ENCODE measurements at places on chromosomes 1 and 21. TPM values are rescaled to one million over a fixed set of nuclear protein-coding genes. Genes with fewer than 3 reads are reported as not detected.

DNA sequence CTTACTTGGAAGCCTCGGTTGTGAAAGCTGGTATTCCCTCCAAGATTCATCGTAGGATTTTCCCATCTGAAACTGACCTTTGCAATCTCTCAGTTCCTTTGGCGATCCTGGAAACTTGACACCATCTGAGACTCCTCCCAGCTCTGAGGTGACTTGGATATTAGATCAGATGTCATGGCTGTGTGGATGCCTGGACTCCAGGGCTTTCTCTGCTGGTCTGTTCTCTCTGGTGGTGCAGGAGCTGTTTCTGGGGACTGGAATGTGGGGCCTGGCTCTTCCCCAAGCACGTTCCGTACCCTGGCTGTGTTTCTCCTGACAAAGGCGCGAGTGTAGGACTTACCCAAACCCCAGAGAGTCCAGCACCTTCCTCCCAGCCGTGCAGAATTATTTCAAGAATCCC, 252.2 kb downstream of the RPS6KC1 start:
- no peak for DNase-seq

DNA sequence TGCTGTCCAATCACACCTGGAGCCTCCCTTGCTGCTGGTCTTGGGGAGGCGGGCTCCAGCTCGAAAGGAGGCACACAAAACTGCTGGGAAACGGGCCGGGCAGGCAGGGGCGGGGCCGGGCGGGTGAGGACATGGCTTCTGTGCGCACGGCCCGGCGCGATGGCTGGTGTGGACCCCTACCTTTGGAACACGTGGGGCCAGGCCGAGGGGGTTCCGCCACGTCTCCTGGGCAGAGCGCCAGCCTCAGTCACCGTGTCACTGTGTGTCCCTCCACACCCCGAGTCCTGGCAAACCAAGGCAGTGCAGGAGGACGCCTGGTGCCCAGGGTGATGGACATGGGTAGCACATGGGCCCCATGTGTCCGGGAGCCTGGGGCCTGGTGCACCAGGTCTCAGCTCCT, 42.0 kb upstream of the ADARB1 start:
- no peak for DNase-seq

DNA sequence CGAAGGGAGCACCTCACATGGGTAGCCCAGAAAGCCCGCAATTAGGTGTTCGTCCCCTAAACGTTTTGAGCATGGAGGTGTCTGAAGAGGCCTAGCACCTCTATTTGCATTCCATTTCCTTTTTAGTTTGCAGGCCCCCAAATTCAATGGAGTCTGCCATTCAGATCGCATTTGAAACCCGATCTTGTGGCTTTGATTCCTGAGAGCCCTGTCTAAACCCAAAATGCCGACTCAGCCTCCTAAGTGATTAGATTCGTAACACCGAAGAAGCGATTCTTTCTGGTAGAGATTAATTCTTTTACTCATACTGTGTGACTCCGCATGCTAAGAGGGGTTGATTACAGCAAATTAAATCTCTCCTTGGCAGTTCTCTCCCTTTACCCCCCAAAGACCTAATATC, 415.2 kb upstream of the KAZN start:
- DNase-seq = no peak

- no peak for DNase-seq
Observed at GRCh38 chr1:28510273-28510969, 4.6 kb downstream of the RCC1 start.

Gene KLHDC9
- polyA plus RNA-seq = 1.2 TPM
